Stimulated activated CD4-positive, alpha-beta T cell treated with anti-CD3 and anti-CD28 coated beads, Interleukin-15, amount 100 ng/mL, for 1 hour (primary cell): ENCODE measurements at places on chromosomes 7 and 10.

DNA sequence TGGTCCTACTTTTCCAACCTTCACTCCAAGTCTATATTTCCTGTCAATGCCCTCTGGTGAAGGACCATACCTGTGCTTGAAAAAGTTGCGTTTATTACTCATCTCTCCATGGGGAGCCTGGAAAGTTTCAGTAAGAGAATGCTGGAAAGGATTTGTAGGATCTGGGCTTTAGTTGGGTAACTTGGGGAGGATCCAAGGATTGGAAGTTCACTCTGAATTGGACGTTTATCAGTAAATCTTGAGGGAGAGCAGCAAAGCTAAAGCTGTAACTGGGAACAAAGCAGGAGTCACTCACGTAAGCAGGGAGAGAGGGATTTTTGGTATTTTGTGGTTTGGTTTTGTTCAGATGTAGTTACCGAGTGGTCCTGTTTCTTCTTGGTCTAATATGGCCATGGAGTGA is 51.4 kb upstream of the NPVF start:
- DNase-seq = no peak

GRCh38 chr10:71312811-71313789 is 6.0 kb upstream of the SLC29A3 start:
- DNase-seq = no peak

- no peak for DNase-seq
These were observed 77.1 kb upstream of the TRIL start for GRCh38 chr7:29035044-29035740.

GRCh38 chr7:104415700-104416099 is 87.3 kb downstream of the LHFPL3 start:
- DNase-seq = no peak

DNA sequence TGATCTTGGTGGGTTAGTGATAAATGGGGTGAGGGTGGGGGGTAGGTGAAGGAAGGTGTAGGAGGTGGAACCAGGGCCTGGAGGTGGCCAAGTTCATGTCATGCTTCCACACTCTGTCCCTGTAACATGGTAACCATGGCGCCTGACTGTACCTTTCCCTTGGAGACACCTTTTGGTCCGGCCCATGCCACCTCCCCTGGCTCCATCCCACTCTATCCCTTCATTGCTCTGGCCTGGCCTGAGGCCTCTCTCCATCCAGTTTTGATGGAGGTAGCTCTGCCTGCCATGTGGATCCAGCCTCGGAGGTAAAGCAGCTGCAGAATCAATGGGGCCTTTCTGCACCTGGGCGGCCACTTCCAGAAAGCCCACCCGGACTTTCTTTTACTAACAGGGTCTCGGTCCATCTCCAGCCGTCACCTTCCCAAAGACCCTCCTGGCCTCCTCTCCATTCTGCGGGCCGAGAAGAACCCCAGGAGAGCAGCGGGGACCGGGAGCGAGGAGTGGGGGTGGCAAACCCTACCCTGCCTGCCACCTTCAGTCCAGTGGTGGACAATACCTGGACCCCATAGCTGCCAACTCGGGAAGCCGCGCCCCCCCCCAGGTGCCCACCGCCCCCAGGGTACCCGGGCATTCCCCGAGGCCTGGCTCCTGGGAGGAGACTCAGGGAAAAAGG is 504 bp upstream of the TRRAP start:
- DNase-seq = no peak

GRCh38 chr10:12625393-12626023 is 276.2 kb downstream of the CAMK1D start:
- DNase-seq = no peak

GRCh38 chr10:6729861-6730344 is 149.8 kb upstream of the PRKCQ start:
- DNase-seq = no peak

GRCh38 chr10:29202386-29202940 is 86.4 kb upstream of the LYZL1 start:
- no peak for DNase-seq

- DNase-seq = no peak
These were observed 75.2 kb downstream of the INSIG1 start for GRCh38 chr7:155372782-155373358.

- DNase-seq = no peak
These were observed 57.9 kb downstream of the ZNF438 start for GRCh38 chr10:30973737-30974136.

DNA sequence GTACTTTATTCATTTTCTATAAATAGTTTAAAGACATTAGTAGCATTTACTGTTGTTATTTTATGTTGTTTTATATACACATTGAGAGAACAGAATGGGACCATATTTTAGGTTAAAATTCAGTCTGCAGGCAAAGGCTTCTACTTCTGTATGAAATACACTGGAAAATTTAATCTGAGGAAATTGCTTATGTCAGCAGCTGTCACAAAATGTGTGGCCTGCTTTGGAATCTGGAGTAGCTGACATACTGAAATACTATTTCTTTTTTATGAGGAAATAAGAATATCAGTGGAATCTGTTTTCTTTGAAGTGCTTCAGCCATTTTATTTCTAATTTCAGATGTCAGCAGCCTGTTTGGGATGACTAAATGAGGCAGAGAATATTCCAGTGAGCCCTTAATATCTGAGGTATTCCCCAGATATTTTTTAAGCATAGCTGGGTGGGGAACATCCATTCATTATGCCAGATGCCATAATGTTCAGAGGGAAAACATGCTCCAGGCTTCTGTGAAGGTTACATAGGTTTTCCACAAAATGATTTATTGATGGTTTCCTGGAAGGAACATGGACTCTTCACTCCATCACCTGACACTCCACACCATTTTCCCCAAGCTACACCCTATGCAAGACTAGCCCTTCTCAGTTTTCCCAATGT is 267.1 kb downstream of the ARL4A start:
- DNase-seq = no peak

GRCh38 chr10:42551582-42552187 is 86.7 kb downstream of the ZNF33B start:
- DNase-seq = no peak

DNA sequence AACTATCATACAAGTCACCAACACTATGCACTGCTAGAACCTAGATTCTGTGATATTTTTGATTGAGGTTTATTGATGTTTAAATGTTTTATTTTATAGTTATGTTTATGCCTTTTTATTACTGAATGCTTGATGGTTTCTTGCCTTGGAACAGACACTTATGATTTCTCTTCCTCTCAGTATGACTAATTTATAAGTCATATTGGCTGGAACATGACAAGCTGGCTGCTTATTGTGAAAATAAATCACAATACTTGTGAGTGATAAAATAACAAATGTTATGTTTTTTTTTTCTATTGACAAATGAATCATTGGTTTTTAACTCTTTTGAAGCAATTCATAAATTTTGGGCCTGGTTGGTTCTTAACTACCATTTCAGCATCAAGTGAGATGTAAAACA is 142.0 kb upstream of the MALRD1 start:
- no peak for DNase-seq

- DNase-seq = no peak
These were observed 14.8 kb downstream of the MYL10 start for GRCh38 chr7:101614098-101614938.

GRCh38 chr10:16521311-16522016 is at the start of gene C1QL3:
Gene C1QL3, minus strand, starts transcription at chr10:16521879. Its CDS starts 814 bp downstream, at chr10:16521065.
- no peak for DNase-seq

DNA sequence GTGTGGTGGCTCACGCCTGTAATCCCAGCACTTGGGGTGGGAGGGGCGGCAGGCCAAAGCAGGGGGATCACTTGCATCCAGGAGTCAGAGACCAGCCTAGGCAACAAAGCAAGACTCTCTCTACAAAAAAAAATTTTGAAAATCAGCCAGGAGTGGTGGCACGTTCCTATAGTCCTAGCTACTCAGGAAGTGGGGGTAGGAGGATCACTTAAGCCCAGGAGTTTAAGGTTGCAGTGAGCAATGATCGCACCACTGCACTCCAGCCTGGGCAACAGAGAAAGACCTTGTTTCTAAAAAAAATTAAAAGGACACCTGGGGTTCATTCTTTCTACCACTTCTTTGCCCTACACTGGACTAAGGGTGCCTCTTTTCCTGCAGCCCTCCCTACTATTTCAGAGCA is 15.1 kb downstream of the WAPL start:
- DNase-seq = no peak

DNA sequence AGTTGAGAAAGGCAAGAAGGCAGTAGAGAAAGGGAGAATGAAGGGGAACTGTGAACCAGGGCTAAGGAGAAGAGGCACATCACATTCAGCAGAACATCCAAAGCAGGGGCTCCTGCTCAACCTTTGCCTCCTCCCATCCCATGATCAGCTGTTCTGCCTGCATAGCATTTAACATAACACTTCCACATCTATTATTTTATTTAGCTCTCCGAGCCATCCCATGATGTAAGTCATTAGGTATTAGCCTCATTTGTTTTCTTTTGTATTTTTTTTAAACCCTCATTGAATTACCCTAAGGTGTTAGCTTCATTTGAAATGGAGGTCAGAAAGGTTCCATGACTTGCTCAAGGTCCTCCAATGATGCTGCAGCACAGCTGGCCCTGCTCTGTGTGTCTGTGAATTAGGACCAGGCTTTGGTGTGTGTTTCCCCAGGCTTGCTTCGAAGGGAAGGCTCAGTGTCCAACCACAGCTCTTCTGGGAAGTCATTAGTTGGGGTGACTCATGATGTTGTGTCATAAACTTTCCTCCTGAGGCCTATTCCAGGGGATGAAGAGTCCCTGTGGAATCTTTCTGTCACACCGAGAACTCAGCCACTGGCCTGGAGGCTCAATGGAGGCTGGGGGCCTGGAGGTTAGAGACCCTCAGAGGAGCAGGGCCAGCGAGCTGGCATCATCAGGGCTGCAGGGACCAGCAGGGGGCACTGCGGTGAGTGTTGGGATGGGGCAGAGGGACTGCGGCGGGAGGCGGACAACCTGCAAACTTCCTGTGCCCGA is 16.5 kb downstream of the NPFFR1 start:
- no peak for DNase-seq

GRCh38 chr7:25314731-25315267 is 86.5 kb upstream of the NPVF start:
- DNase-seq = no peak

DNA sequence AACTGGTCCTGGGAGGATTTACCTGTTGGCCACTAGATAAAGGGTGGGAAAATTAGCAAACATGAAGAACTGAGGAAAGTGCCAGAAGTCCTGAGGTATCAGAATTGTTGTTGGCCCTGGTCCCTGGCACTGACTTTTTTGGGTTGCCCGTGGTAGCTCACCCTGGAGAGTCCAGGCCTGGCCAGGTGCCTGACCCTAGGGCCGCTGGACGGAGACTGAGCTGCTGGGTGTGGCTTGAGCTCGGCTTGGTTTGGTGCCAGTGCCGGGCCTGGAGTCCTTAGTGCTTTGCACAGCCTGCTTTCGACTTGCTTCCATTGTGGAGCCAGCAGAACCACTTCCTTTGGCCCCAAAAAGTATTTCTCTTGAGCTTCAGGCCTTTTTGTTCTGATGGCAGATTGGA is 12.9 kb downstream of the MDH2 start:
- no peak for DNase-seq

- DNase-seq = no peak
These were observed 624.2 kb downstream of the ACTR3B start for GRCh38 chr7:153383781-153384180.

DNA sequence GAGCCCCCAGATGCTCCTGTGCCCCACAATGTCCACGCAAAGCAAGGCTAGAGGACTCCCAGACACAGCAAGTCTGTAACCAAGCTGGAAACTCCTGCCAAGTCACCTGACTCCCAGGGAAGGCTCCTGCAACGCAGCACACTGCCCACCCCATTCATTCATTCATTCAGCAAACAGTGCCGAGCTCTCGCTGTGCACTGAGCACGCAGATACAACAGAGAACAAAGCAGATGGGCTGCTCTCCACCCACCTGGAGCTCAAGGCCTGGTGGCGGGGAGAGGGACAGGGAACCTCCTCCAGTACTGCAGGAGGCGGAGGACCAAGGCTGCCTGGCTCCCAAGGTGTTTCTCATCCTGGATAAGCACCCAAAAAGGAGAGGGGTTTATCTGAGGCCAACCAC is 8.6 kb downstream of the KCNH2 start:
- no peak for DNase-seq

GRCh38 chr10:129445436-129446182 is 21.4 kb upstream of the MGMT start:
- no peak for DNase-seq

GRCh38 chr10:16742165-16742960 is 74.9 kb downstream of the RSU1 start:
- no peak for DNase-seq

DNA sequence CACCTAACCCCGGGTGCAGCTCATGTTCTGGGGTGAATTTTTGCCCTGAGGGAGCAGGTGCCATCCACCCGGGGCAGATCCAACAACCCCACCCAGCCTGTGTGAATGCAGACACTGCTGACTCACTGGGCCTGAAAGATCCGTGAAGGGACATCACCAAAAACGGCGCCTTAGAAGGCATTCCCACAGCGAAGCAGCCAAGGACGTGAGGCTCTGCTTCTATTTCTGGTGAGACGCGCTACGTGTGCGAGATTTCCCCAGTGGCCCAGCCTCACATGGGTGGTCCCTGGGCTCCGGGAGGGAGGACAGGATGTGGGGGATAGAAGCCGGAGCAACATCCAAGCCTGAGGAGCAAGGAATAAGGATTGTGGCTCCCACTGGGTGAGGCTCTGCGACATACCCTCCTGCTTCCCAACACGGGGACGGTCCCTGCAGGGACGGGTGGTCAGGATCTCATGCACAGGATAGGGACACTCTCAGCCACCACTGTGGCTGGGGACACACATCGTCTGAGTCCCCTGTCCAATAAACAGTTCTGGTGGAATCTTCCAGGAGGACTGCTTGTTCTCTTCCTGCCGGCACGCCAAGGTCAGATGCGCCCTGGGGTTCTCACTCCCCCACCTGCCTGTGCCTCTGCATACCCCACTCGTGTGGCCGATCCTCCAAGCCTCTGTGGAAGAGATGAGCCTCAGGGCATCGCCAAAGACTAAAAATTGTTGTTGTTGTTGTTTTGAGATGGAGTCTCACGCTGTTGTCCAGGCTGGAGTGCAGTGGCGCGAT is 70.2 kb downstream of the ZRANB1 start:
- DNase-seq = no peak

- DNase-seq = no peak
These were observed 254.8 kb downstream of the INHBA start for GRCh38 chr7:41448104-41448503.

GRCh38 chr10:2463316-2463715 is 604.0 kb upstream of the PFKP start:
- no peak for DNase-seq

DNA sequence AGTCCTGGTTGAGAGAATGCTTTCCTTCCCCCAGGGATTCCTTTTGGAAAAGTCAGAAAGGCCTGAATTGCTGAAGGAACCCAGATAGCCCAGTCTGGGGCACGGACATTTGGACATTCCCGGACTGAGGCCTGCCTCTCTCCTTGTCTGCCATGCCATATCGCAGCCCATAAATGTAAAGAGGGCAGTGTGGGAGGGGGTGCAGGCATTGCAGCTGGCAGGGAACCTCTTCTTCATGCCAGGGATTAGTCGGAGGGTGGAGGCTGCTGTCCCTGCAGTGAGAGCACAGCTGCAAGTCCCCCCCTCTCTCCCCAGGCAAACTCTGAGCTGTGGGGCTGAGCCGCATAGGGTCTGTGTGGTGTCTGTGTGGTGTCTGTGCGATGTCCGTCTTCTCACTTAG is 486.0 kb upstream of the MKI67 start:
- no peak for DNase-seq

GRCh38 chr7:28984631-28985030 is 26.5 kb upstream of the TRIL start:
- DNase-seq = no peak

GRCh38 chr10:114173603-114173920 is 441 bp downstream of the CCDC186 start:
- no peak for DNase-seq
